ENCODE measurements at places on chromosomes 4 and X.
A peak's percentile ranks its signal among the peaks of the same experiment; 100 is the strongest.

GRCh38 chrX:618761-619450 lies 11.7 kb upstream of the SHOX start:
- no peak for DNase-seq

DNA sequence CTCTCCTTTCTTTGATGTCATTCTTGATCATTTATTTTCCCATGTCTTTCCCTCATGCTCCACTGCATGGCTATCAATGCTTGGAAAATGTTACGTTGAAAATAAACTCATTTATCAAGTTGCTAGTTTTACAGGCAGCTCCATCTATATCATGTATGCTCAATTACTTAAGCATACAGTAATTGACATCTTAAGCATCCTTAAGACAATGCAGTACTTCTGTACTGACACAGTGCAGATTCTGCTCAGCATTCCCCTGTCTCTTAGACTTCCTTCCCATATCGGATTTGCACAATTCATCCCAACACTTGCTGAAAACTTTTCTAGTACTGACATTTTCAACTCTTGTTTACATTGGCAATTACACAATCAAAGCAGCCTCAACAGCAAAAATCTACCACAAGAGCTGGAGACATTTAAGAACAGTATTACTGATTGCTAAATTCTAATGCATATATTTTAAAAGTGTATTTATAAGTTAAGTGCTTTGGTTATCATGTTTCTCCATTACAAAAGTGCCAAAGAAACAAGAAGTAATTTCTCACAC lies 165.6 kb downstream of the ATP10D start:
- no peak for DNase-seq

DNA sequence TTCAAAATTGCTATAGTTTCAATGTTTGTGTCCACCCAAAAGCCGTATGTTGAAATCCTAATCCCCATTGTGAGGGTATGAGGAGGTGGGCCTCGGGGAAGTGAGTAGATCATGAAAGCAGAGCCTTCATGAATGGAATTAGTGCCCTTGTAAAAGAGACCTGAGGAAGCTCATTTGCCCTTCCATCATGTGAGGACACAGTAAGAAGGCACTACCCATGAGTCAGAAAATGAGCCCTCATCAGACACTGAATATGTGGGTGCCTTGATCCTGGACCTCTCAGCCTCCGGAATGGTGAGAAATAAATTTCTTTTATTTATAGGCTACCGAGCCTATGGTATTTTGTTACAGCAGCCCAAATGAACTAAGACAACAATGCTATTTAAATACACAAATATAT lies 57.7 kb upstream of the EFHC2 start:
- no peak for DNase-seq

- DNase-seq: no peak
These were observed 116.3 kb downstream of the UNC5C start for GRCh38 chr4:95432466-95432865.

DNA sequence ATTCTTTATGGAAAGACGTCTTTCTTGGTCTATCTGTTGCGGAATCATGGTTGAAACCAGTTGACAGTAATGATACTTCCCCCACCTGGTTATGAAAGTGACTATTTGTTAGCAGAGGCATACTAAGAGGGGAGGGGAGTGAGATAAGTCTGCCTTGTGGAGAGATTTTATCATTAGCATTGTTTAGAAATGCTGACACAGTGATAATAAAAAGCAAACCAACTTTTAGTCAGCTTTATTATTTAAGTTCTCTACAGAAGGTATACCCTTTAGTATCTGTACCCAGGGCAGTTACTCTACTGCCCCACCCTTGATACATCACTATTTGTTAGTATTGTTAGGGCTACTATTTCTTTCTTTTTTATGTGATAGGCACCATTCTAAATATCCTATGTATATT lies 26.9 kb upstream of the IL1RAPL2 start:
- no peak for DNase-seq

DNA sequence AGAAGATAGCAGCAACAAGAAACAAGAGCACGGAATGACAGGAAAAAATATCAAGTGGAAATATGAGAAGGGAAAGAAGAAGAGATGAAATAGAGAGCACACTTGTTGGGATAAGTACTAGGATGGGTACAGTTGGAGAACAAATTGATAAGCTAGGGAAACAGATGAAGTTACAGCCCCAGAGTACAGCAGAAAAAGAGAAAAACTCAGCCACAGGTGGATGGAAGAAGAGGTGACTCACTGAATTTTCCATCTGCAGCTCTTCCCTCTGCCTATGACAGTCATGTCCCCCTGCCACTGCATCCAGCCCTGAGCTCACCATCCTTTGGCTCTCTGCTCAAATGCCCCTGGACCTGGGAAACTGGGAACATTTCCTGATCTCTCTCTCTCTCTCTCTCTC lies 209.0 kb downstream of the BCOR start:
- DNase-seq: no peak

DNA sequence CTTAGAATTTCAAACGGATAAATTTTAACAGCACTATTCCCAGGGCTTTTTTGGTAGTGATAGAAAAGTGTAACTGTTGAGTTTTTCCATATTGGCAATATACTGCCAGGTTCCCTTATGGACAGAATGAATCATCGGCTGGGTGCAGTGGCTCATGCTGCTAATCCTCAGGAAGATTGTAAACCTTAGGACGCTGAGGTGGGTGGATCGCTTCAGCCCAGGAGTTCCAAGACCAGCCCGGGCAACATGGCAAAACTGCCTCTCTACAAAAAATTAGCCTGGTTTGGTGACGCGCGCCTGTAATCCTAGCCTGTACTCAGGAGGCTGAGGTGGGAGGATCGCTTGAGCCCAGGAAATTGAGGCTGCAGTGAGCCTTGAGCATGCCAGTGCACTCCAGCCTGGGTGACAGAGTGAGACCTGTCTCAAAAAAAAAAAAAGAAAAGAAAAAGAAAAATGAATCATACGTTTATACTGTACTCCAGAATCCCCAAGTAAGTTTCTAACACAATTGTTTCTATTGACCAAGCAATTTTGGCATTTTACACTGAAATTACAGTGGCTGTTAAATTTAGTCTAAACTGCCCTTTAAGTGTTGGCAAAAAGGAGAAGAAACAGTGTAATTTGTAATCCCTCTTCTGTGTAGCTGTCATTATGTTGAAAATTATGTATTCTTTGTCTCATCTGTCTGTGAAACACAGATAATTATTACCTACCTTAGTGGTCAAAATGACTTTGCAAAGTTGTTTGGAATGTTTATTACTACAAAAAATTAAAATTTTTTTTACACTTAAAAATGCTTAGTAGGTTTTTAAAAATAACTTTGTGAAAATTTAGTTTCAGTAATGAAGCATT lies 1.8 kb downstream of the SLC30A9 start:
- no peak for DNase-seq

GRCh38 chrX:40570346-40571093 lies 10.2 kb upstream of the ATP6AP2 start:
- DNase-seq: no peak

- no peak for DNase-seq
These were observed 51.7 kb downstream of the REELD1 start for GRCh38 chr4:146265950-146266490.

GRCh38 chr4:36348403-36348938 lies 67.1 kb downstream of the DTHD1 start:
- peak; percentile 1 for DNase-seq

DNA sequence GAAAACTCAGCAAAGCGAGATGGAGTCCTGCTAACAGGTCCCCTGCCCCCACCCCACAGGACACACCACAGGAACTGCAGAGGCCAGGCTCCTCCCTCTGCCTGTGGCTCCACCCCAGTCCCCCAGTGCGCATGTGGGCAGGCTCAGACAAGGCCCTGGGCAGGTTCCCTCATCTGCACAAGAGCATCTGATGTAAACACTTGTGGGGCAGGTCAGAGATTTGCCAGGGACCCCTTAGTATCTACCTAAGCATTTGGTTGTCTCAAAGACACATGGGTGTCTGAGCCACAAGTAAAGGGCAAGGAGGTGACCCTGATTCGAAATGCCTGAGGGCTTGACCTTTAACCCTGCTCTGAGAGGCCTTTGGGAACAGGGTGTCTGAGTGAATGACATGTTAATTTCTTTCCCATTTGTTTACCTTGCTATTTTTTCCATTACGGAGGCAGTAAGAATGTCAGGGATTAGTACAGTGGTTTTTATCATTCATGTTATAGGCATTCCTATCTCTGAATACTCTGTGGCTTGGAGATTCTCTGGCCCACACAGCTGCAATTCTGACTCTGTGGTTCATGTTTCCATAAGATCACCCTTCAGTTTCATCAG lies 85.3 kb downstream of the ZNF518B start:
- DNase-seq: no peak
